ENCODE measurements at places on chromosomes 1 and 21.

DNA sequence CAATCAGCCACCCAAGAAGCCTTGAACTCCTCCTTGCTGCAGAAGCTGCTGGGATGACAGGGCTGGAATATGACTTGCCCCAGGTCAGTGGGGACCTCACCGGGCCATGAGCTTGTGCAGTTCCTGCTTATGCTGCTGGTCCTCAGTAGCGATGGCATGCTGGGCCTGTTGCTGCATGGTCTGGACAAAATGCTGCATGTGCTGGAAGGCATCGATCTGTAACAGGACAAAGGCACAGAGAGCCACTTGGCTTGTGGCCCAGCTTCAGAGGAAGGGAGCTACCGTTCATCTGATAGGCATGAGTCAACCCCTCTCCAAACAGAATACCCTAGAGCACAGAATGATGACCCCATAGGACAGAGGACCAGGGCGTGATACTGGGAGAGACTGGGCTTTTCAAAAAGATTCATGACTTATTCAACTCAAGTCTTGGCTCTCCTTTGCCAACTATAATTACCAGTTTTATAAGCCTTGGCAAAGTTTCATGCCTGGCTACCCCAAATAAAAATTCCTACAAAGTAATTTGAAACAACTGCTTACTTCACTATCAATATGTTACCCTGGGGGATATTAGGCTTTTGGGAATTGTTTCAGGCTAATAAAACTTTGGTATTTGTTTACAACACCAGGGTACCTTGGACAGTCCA is 34.7 kb upstream of the EXOSC10 start:
- DNase-seq = no peak

DNA sequence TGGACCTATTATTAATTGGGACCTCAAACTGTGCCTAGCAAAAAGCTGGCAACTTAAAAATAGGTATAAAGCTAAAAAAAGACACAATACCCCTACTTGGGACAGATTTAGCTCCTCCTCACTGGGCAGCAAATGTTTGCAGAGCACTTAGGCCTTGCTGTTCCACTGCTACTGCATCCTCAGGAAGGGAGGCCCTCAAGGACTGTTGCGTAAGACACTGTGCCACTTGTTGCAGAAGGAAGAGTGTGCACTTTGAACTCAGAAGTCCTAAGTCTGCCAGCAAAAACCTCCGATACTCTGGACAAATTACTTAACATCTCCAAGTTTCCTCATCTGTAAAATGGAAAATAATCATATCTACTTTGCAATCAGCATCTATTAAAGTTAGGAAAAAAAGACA is 322.9 kb downstream of the BARHL2 start:
- no peak for DNase-seq

DNA sequence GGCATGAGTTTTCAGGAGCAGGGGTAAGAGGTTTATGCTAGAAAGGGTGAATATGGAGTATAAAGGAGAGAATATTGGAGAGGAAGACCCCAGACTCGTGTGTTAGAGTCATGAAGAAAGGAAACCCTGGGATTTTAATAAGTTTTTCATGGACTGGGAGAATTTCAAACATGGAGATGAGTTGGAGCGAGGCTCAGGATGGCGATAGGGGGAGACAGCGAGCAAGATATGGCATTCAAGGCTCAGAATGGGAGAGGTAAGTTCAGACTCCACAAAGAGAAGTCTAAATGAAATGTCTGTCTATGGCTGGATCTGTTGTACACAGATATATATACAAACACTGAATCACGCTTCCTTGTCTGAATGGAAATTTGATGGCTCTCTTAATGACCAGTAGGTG is 92.5 kb downstream of the LRRC40 start:
- DNase-seq = no peak

DNA sequence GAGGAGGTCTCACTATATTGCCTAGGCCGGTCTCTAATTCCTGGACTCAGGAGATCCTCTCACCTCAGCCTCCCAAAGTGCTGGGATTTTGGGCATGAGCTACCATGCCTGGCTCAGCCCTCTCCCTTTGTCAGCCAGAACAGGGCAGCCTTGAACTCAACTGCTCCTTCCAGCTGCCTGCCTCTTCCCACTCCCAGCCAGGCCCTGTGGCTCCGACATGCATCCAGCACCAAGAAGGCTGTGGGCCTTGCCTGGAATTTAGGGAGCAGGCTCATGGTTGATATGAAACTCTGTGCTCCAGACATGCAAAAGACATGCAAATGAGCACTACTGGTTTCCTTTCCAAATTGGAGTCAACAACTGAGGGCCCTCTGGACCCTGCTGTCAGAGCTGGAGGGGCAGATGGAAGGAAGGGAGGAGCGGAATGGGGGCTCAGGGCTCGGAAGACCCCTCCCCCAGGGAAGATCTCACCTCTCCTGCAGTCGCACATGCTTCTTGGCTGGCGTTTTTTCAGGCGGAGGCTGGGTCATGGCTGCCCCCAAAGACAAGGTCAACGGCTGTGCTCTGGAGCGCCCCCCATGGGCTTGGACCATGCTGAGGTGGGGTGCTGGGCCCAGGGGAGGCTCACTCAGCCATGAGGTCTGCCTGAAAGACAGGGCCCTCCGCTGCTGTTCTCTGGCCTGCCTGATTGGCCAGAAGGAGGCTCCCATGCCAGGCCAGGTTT is 1.4 kb downstream of the PTPN7 start:
- DNase-seq = no peak

- DNase-seq = no peak
Measured at GRCh38 chr21:14875704-14876523, 188.9 kb downstream of the NRIP1 start.

DNA sequence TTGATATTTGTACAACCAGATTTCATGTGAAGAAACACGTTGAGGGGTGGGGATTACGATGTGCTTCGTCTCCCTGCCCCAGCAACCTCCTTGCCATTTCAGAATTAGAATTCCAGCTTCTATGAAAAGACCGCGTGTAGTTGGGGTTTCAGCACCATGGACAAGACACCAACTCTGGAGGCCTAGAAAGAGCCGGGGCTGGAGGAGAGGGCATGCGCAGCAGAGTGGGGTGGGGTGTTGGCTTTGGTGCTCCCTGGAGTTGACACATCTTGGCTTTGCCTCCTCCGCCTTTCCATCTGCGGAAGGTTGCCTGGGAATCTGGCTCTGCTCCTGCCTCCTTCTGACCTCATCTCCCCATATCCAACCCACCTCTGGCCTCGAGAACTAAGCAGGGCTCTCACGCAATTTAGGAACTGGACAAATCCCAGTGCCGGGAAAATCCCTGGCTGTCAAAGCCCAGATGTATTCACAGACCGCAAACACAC is 11.8 kb downstream of the HTR6 start:
- DNase-seq = no peak

DNA sequence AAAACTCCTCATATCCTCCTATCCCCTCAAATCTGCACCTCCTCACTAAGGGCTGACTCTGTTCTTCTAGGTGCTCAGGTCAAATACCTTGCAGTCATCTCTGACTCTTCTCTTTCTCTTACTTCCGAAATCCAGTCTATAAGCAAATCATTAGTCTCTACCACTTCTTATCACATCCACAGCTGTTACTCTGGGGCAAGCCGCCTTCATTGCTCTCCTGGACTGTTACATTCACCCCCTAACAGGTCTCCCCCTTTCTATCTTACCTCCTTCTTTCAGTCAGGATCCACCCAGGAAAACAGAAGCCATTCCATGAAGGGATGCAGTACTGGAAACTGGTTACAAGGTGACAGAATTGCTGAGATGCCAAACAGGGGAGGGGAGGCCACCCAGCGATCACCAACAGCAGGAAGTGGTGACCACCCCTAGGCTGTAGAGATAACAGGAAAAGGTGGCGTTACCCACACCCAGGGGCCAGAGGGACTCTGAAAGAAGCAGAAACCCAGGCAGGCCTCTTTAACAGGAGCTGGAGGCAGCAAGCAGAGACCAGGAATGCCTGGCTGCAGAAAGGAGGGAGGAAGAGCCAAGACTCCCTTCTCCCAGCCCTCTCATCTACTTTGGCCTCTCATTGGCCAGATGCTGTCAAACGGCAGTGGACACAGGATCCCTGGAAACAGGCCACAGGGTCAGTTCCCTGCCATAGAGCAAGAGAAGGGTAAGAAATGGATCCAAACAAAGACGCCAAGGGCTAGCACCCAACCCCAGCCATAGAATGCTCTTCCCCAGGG is 55.5 kb upstream of the FOXO6 start:
- DNase-seq = no peak

GRCh38 chr1:211082824-211083223 is 51.1 kb downstream of the KCNH1 start:
- no peak for DNase-seq

- DNase-seq = no peak
Measured at GRCh38 chr1:50604580-50604979, 181.3 kb upstream of the DMRTA2 start.

DNA sequence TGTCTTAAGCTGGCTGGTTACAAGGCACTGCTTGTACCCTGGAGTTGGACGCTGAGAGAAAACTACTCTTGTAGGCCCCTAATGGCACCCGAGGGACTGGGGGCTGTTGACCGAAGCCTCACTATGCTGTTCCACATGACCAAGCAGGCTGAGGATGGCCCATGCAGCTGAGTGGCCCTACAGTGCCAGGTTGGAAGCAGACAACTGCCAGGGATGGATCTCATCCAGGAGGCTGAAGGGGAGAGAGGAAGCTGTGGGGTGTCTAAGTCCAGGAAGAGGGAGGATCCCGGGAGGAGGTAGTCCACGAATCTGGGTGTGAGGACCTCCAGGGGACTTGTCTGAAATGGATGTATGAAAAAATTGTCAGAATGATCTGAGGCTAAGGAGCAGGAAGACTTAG is 45.8 kb downstream of the FOXD2 start:
- no peak for DNase-seq

DNA sequence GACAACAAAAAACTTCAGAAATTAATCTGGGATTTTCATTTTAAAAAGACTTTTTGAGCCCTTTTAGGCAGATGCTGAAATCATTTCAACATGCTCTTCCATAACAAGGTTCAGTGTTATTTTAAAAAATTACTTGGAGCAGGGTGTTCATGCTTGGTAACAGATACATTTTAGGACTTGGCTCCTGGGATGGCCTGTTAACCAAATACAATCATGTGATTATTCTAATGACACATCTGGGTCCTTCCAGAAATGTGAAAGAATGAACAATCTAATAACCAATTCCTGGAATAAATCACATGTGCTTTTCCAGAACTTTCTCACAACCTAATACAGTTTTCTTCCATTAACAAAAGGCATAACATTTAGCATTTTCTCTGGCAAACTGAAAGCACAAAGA is 379.8 kb upstream of the RUNX1 start:
- DNase-seq = no peak

- DNase-seq = no peak
Measured at GRCh38 chr21:45824546-45825215, 156.9 kb upstream of the COL6A1 start.

DNA sequence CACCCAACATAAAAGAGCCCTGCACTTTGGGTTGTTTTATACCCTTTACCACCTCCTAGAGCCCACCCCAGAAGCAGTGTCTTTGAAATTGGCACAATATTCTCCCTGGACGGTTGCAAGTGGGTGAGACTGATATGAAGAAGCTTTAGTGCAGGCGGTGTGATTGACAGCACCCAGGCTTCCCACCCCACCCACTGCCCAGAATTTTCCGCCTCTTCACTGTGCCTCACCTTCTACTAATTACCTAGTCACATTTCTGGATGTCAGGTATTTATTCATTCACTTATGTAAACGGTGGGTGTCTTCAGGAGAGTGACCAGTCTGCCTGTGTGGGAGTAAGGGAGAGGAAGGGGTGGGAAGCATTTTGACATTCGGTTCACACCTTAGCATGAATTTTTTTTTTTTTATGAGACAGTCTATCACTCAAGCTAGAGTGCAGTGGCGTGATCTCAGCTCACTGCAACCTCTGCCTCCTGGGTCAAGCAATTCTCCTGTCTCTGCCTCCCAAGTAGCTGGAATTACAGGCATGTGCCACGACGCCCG is 1.7 kb upstream of the FAM89A start:
- DNase-seq = no peak

GRCh38 chr1:196277860-196278259 is 330.4 kb downstream of the KCNT2 start:
- DNase-seq = no peak

DNA sequence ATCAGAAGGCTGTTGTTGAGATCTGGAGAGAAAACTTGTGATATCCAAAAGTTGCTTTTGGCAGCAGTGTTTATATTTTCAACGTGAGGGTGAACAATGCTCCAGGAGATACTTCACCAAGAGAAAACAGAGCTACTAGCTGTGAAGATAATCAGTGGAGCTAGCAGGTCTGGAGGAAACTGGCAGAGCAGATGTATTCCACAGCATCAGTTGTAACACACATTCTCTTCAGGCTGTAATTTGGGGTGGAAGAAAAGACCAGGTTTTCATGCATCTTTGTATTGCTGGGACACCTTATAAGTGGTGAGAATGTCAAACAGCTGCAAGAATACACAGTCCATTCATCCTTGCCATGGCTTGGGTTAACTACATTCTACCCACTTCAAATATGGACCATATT is 22.0 kb downstream of the AHCYL1 start:
- DNase-seq = no peak

GRCh38 chr1:14265495-14265894 is 333.0 kb upstream of the KAZN start:
- no peak for DNase-seq

DNA sequence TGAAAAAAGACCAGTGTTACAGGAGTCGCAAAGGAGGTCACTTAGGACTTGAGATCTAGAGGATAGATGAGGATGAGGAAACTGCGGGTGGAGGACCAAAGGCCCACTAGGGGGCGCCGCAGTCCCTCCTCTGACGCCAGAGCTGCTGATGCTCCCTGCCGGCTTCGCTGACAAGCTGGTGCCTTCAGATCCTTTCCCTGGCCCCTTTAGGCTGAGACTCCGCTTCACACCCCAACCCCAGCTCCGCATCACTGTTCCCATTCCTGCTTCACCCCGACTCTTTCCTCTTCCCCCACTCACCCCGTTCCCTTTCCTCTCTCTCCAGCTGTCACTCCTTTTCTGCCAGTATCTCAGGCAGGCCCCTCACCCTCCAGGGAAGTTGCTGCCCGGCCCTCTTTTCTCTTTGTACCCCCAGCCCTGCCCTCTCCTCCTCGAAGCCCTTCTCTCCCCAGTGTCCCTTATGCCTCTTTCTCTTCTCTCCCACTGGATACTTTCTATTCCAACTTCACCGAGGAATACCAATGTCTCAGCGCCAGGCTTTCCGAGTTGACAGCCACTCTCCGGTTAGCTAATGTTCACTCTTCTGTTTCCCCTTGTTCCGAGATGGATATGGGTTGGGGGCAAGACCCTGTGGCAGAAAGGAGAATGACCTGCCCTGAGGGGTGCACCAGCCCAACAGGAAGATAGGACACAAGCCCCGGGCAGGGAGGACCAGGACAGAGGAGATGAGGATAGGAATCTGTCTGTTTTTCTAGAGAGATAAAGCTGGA is 4.5 kb downstream of the KCNJ9 start:
- no peak for DNase-seq

DNA sequence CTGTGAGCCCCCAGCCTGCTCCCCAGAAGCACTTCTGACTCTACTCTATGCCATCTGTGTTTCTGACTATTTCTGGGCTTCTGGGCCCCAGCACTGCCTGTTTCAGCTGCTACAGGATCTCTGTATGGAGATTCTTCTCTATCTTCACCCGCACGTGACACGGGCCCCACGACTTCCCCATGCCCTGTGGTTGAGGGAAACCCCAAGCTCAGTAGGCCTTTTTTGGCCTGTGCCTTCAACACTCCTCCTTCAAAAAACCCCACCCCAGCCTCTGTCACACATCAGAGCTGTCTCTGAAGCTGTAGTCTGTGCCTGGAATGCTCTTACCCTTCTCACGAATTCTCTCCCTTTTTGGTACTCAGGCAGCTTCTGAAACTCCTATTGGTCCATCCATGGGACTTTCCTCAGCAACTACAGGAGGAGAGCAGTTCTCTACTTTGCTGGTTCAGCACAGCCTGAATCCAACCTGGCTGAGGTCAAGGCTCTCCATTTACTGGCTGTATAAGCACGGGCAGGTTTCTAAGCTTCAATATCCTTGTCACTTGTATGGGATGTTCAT is 2.0 kb upstream of the NID1 start:
- DNase-seq = no peak
